Foreskin melanocyte (primary cell): ENCODE measurements at places on chromosomes 4 and X.

DNA sequence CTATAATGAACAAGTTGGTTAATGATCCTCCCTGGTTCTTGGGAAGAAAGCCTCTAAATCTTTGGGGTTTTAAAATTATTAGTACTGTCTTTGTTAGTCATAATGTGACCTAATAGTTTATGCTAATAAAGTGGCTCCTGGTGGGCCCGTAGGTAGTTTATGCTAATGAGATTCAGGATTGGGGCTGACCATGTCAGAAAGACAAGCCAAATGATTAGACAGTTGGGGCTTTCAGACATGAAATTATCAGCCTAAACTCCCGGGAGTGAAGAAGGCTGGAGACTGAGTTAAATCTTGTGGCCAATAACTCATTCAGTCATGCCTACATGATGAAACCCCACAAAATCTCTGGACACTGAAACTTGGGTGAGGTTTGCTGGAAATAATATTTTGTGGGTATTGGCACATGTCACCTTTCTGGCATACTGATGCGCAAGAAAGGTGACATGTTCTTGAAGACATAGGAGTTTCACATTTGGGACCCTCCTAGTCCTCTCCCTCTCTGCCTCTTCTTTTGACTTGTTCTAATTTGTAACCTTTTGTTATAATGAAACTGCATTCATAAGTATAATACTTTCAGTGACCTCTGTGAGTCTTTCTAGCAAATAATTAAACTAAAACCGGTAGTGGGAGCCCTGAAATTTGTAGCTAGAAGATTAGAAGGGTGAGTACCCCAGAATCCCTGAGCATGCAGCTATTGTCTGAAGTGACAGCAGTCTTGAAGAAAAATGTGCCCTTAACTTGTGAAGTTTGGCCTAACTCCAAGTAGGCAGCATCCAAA is 196.8 kb upstream of the FSTL5 start:
- DNase-seq, result no peak

DNA sequence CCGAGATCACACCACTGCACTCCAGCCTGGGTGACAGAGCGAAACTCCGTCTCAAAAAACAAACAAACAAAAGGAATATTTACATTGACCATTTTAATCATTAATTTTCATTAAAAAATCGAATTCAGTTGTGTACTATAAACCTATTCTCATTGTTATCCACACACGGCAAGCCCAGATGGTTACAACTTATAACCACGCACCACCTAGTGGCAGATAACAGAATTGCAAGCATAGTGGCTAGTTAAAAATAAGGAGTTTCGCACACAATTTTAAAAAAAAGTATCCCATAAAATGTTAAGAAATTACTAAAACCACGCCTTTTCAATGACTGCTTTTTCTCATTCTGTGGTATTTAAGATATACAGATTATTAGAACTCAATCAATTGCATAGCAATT is 25.4 kb downstream of the MBNL3 start:
- DNase-seq, result no peak

DNA sequence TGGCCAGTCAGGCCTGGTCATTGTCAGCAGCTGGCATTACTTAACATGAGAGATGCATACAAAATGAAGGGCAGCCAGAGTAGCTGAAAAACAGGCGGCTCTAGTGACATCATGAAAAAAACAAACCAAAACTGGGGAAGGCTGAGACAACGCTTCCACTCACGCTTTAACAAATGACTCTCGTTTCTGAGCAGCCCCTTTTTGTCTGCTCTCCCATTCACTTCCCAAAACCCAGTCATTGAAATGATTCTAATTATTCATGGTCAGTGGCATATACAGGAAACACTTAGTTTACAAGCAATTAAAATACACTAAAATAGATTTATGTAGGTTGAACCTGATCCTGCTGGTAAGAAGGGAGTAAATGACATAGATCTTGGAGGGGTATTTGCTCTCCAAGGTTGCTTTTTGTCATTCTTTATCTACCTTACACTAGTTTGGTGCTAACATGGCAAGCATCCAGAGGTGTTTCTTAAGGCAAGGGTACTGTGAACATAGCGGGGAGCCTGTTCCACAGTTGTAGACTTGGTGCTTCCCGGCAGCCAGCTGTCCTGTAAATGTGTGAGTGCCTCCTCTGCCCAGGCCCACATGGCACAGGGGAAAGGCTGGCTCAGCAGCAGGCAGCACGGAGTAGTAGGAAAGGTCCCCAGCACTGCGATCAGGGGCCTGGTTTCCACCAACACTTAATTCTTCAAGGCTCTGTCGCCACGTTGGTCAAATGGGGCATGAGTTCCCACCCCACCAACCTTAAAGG is 61.2 kb upstream of the CITED1 start:
- no peak for DNase-seq

GRCh38 chr4:180152831-180153230 is 2090.4 kb upstream of the TENM3 start:
- DNase-seq, result no peak

GRCh38 chrX:41588271-41588670 is 100.5 kb upstream of the GPR34 start:
- no peak for DNase-seq

DNA sequence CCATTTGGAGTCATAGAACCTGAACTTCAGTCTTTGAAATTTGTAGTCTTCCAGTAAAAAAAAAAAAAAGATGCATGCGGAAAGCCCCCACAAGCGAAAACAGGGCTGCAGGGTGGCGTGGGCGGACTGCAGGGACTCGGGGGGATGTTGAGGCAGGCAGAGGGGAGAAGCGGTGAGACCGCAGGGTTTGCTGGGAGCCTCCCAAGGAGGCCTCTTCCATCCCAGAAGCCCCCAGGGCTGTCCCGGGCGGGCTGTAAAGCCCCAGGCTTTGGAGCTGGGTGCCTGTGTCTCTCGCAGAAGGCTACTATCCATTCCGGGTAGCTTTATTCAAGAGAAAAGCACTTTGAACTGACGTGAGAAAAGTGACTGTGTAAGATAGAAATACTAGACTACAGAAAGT is 46.7 kb upstream of the TADA2B start:
- DNase-seq, result no peak

GRCh38 chr4:188613976-188614375 is 474.7 kb downstream of the TRIML1 start:
- DNase-seq, result no peak

DNA sequence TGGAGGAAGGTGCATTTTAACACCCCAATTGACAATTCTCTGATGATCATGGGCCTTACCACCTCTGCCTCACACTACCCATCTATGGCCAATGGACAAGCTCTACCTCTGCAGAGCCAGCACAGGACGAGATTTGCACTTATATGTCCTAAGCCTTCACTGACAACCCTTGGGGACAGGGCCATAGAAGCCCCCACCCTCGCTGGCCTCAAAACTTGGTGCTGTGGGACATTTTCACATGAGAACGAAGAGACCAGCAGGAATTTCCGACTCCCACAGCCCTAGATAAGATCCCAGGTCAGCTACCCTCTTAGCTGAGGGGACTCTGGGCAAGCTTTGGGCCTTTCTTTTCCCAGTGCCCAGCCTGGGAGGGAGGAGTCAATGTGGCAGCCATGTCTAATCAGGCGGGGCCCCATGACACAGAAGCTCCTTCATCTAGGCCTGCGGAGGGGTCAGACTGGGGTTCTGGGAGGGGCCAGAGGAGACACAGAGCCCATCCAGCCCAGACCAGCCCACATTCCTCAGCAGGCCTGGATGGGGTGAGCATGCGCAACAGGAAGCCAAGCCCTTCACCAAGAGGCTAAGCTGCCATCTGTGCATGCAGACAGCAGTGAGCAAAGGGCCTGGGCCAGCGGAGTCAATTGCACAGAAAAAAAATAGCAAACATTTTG is 12.1 kb downstream of the PJA1 start:
- DNase-seq, result peak; percentile 63

GRCh38 chr4:52343595-52343994 is 292.5 kb downstream of the SPATA18 start:
- no peak for DNase-seq

GRCh38 chrX:84322083-84322827 is 134.3 kb upstream of the RPS6KA6 start:
- no peak for DNase-seq

DNA sequence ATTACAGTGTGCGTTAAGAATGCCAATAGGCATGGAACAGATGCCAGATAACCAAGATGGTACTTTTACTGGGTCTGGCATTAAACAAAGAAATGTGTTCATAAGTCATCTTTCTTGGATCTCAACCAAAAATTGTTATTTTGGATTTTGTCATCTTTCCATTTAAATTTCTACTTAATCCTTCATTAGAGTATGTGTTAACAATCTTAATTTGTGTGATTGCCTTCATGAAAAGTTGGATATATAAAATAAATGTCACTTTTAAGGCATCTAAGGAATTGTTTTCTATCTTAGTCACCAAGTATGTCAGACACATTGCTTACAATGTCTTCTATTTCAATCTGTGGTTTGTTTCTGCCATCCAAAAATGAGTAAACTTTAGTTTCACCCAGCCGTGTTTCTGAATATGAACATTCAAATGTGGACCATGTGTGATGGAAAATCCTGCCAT is 87.5 kb downstream of the PALLD start:
- peak; percentile 57 for DNase-seq

- DNase-seq, result peak; percentile 86
These were observed 45.7 kb upstream of the GATB start for GRCh38 chr4:151806511-151806927.

DNA sequence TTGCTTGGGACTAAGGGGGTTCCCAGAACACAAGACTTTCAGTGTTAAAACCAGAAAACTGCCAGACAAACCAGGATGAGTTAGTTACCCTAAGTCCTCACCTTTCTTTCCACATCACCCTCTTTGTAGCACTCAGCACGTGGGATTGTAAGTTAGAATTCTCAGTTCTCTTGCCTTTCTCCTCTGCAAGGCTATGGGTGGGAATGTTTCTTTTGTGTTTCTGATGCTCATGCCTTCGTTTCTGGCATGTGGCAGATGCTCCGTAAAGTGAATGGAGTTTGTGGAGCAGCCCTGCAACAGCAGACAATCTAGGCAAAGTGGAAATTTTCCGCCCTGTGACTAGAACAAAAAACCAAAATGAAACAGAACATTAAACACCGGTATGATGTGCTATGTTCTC is 64.7 kb upstream of the SPP1 start:
- no peak for DNase-seq

DNA sequence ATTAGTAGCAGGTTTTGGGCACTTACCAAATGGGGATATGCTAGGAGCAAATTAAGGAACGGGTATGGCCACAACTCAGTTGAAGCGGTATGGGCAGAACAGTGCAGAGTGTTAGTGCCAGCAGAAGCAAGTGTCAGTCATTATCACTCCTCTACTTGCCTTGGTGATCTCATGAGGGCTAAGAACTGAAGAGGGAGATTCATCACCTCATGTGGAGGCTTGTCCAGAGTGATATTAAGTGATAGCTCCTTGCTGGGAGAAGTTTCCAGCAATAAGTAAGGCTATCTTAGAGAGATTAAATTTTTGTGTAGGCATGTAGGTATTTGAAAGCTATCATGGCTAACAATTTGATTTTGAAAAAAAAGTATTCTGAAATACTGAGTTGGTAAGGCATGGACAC is 615.4 kb upstream of the SMIM31 start:
- DNase-seq, result no peak

GRCh38 chr4:77911842-77912450 is 49.3 kb downstream of the MRPL1 start:
- DNase-seq, result no peak

- DNase-seq, result no peak
These were observed 39.9 kb downstream of the CCNG2 start for GRCh38 chr4:77196866-77197265.

DNA sequence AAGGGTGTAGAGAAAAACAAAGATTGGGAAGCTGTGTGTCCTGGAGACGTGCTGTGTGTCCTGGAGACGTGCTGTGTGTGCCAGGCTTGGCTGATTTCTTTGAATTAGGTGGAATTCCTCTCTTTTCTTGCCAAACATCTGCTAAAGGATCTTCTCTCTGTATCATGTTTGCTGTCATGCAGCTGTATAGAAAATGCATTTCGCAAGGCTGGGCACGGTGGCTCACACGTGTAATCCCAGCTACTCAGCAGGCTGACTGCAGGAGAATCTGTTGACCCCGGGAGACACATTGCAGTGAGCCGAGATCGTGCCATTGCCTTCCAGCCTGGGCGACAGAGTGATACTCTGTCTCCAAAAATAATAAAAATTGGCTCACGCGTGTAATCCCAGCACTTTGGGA is 187.0 kb downstream of the CRLF2 start:
- DNase-seq, result no peak

DNA sequence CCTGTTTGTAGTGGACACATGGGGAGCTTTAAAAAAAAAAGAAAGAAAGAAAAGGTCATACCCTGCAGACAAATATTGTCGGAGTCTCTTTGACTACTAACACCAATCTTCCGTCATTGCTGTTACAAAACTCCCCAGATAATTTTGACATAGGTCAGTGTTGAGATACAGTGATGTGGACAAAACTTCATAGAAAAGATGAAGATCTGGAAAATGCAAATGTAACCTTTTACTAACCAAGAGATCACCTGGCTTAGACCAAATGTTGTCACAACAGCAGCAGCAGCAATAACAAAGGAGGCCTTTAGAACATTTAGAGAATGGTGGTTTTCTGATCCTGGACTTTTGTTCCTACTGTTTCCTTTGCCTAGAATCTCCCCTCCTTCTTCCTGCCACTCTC is 8.1 kb upstream of the COMMD8 start:
- no peak for DNase-seq

GRCh38 chrX:154661170-154661569 is 7.8 kb upstream of the CTAG2 start:
- no peak for DNase-seq

DNA sequence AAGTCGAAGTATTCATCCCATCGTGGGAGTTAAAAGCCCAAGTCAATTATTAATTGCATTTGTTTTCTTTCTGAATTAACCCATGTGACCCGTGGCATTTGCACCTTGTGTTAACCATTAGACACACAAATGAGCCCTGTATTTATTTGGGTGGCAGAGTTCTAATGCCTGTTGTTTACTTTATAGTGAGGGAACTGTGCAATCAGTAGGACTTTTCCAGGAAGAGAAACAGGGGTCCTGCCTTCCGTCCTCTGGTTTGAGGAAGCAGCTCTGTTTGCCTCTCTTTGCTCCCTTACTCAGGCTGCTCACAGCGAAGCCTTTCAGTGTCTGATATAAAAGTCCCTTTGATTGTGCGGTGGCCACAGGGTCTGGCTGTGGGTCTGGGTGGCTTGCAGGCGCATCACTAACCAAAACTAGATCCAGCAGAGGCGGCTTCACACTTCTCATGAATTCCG is 263.6 kb downstream of the PTTG2 start:
- DNase-seq, result peak; percentile 64

- DNase-seq, result no peak
These were observed 29.3 kb downstream of the PCGF3 start for GRCh38 chr4:734951-735350.
